ENCODE measurements at places on chromosomes 5 and 9.

GRCh38 chr5:102922799-102923477, 167.8 kb downstream of the PAM start:
- DNase-seq = no peak

GRCh38 chr5:133358271-133358670, 254.1 kb downstream of the FSTL4 start:
- no peak for DNase-seq

GRCh38 chr5:31598640-31599611, 40.0 kb upstream of the PDZD2 start:
- no peak for DNase-seq

DNA sequence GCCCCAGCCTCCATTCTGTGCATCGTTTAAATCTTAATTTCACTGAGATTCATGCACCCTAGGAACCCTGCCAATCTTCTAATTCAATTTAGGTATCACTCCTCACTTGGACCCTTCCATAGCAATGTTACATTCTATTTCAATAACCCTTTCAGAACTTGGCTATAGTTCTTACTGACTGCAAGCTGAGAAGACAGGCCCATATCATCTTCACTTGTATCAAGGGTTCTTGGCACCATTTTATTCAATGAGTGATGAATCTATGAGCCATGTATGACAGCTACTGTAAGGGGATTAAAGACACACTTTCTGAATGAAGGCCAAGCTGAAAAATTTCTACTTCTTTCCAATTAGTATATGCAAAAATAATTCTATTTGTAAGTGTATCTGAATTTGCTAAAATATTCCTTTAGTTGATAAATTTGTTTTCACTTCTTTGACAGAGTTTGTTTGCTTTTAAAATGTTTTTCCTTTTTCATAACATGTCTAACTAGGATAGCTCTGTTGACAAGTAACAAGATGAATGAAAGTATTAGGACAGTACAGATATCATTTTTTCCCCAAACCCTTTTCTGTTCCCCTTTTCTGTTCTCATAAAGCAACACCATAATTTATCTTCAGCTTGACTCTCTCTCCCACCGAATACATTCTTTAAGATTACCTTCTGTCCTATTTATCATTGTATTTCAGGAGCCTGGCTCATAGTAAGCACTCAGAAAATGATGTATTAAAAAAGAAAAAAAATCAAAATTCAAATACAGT, 9.6 kb downstream of the ITGA2 start:
- DNase-seq = no peak

DNA sequence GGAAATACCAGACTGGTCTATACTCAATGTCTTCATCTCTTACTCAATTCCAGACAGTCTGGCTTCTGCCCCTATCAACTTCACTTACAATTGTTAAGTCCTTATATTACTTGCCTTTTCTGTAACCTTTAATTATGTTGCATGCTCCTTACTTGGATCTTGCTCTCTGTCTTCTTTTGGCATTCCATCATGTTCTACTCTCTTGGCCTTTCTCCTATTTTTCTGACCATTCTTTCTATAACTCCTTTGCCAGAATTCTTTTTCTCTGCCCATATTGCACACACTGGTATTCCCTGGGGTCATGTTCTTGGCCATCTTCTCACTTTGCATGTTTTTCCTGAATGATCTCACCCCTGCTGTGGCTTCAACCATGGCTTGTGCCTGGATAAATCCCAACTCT, 209.8 kb upstream of the ZNF462 start:
- DNase-seq = no peak

DNA sequence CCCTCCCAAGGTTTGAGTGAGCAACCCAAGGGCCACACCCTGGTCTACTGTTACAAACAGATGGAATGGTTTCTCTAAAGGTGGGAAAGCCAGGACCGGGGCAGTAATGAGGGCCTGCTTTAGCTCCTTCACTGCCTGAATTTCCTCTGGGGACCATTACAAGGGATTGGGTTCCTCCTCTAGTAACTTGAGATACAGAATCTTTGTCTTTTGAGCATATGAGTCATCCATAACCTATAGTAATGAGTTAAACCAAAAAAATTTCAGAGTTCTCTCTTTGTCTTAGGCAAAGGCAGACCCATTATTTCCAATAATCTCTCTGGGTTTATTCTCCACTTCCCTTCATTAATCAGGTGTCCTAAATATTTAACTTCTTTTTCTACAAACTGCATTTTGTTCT, 618.8 kb downstream of the HINT1 start:
- no peak for DNase-seq

DNA sequence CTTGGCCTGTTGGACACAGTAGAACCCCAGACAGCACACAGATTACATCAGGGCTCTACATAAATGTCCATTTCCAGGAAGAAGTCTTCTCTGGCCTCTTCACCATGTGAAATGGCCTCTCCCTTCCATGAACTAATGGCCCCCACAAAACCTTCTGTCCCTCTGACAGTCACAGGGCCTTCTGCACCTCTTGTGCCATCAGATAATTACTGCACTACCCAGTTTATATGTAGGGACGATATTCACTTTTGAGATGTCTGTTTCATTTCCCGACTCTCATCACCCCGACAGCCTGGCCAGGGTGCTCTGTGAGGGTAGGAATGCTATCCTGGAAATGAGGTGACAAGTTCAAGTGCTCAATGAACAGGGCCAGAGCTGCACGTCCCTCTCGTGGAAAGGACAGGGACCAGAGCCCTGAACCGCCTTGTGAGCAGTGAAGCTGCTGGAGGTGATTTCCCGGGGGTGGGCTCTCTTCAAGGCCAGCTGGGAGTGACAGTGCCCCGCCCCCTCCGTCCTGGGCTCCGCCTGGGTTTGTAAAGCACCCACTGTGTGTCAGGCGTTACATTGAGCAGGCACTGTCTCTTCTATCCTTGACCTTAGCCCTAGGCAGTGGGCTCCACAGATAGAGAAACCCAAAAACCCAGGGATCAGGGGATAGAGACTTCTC, 3.0 kb upstream of the FAM78A start:
- DNase-seq = no peak

DNA sequence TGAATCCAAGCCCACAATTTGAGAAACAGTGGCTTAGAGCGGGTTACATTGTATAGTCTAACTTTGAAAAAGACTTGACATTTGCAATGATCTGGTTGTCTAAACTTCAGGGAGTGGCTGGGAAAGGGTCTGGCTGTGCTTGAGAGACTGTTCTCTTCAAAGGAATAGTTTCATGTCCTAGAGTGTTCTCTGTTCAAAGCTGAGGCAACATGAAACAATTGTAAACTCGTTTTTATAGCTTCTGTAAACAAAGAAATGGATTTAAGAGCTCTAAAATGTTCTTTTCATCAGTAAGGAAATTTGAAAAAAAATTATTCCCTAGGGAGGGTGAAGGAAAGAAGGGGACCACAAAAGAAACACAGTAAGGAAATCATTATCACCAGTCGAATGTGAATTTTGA, 41.6 kb downstream of the FOCAD start:
- DNase-seq = no peak

DNA sequence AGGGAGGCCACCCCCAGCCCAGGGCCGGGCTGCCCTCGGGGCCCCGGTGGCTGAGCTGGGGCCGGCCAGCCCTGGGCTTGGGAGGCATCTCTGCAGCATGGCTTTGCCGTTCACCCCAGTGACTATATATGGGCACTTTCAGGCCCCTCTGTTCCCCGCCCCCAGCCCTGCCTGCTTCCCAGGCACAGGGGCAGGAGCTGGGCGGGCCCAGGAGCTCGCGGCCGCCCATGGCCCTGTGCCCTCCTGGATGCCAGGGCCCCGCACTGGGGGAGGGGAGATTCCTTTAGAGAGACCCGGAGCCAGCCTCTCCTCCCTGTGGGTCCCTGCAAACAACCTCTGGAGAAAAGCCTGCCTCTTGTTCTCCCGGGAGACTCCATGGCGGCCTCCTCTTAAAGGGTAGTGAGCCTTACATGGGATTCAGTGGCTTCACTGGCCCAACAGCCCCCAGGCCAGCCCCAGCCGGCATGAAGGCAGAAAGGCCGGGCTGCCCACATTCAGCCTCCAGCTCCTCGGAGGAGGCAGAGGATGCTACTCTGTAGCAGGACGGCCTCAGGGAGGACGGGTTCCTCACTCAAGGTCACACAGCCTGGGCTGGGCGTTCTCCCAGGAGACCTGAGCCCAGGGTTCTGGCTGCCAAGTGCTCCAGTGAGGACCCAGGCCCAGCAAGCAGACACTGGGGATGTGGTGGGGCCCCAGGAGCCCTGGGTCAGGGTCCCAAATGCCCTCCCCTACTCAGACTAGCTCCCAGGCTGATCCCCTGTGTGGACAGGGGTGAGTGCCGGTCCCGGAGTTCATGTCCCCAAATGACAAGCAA, 4.1 kb downstream of the NACC2 start:
- no peak for DNase-seq

Measured in effector memory CD4-positive, alpha-beta T cell (primary cell).